ENCODE measurements at places on chromosomes 2 and 18.

DNA sequence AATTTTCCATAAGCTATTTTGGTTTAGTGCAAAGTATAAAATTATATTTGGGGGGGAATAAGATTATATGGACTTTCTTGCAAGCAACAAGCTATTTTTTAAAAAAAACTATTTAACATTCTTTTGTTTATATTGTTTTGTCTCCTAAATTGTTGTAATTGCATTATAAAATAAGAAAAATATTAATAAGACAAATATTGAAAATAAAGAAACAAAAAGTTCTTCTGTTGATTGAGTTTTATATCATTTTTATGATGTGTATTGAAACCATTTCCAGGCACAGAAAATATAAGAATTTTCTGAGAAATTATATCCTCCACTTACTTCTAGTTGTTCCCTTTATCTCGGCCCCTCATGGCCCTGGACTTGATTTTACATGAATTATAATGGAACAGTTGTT lies 3.7 kb downstream of the CCL20 start:
- DNase-seq: no peak

GRCh38 chr2:48991415-48992131 lies 162.7 kb downstream of the FSHR start:
- no peak for DNase-seq

GRCh38 chr18:63253428-63254372 lies 65.9 kb downstream of the BCL2 start:
- no peak for DNase-seq

GRCh38 chr2:9473985-9474360 lies 378 bp upstream of the IAH1 start:
- DNase-seq: no peak

DNA sequence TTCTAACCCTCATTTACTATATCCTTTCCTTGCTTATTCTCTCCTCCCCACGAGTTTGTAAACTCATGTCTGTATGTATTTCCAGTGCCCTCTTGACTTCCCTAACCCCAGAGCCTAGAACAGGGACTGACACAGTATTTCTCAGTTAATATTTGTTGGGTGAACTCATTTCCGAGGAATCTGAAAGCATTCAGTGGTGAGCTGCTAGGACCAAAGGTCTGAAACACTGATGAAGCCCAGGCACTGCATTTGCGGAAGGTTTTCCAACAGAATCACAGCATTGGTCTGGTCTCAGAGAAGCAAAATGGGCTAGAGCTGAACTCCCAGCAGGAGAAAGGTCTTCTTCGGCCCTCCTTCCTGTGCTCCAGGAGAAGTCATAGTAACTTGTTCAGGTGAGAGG lies 56.8 kb downstream of the SOX11 start:
- DNase-seq: no peak

- DNase-seq: no peak
Measured at GRCh38 chr2:165015052-165015642, 59.8 kb upstream of the SLC38A11 start.

DNA sequence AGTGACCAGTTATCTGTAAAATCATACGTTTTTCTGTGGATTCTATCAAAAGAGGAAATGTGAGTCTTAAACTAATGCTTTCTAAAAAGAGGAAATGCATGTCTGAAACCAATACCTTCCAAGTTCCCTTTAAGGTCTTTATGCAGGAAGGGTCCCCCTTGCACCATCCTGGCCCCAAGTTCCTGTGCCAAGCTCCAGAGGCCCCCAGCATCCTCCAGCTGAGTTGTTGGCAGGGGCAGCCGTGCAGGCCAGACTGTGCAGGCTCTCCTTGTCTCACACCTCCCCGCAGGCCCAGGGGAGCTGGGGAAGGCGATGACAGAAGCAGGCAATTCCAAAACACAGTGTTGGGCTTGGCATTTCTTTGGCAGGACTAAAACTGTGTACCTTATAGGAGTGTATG lies 39.2 kb downstream of the DPYSL5 start:
- no peak for DNase-seq

GRCh38 chr2:239386872-239387445 lies 13.9 kb downstream of the HDAC4 start:
- no peak for DNase-seq

GRCh38 chr2:85852937-85853498 lies 35.8 kb downstream of the ST3GAL5 start:
- no peak for DNase-seq

Measured in NCI-H187 treated with DMSO at 0.1 percent for 48 hours (cell line).